ENCODE measurements at places on chromosomes 7 and 10.

DNA sequence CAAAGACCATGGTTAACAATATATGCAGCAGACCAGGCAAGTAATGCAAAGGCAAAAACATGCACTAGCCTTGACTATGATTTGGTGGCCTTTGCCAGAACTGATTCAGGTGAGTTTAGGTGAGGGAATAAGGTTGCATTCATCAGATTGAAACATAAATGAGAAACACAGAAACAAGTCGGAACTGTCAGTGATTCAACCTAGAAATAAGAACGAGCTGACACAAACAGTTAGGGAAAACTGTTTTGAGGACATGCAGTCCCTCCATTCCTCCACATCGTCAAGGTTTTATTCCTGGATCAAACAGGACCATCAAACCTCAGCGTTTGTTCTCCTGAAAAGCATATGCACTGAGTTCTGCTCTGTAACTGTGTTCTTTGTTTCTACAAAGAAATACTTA lies 1.8 kb downstream of the ZNF248 start:
- no peak for DNase-seq

DNA sequence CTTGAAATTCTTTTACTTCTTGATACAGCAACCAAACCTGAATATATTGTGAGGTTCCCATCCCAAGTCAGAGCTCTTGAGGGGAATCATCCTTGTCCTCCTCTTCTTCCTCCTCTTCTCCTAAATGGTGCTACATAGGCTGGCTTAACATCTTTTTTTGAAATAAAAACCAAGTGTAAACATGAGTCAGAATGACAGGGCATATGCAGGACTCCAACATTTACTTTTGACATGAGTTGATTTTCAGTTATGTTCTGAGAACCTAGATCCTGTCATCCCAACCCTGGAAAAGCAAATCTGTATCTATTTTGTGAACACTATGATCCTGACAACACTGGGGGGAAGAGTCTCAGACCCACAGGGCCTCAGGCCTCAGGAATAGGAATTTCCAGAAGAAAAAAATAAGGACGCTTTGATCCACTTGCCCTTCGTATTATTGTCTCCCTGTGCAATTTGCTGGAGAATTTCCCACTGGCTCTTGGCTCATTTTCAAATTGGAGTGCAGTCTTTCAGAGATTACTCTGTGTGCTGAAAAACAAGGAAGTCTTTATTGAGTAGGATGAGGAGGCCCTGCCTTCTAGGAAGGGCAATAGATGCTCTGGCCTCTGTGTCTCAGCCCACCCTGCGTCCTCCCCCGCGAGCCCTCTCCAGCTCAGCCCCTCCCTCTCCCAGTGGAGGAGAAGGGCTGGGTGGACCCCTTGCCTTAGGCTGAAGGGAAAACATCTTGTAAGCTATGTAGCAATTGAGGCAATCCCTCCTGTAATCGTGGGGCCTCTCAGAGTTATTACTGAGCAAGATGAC lies 121.6 kb downstream of the CREB5 start:
- no peak for DNase-seq

- no peak for DNase-seq
Measured at GRCh38 chr10:111705021-111705420, 478.5 kb downstream of the GPAM start.

- DNase-seq, result no peak
Measured at GRCh38 chr7:24378871-24379616, 95.1 kb downstream of the NPY start.

GRCh38 chr10:12394241-12395033 lies 45.1 kb downstream of the CAMK1D start:
- DNase-seq, result no peak

GRCh38 chr7:75966190-75966961 lies 28.0 kb downstream of the TMEM120A start:
- no peak for DNase-seq

GRCh38 chr10:58782876-58783851 lies 270.5 kb downstream of the BICC1 start:
- DNase-seq, result no peak

DNA sequence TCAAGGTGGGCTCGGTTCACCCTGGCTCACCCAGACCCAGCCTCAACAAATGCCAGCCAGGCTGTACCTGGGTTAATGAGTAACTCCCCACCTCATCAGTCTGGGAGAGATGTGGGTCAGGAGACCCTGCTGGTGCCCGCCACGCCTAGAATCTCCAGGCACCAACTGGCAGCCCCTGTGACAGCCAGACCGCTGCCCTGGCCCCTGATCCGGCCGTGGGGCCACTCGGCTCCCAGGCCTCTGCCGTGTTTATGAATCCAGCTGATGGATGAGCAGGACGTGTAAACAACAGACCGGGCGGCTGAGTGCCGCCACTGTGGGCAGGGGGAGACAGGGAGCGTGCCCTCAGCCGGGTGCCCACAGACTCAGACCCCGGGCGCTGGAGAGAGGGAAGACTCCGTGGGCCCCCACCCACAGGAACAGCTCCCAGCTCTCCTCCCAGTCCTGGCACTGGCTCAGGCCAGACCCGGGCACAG lies 34.0 kb upstream of the PDGFA start:
- no peak for DNase-seq

- DNase-seq, result no peak
Measured at GRCh38 chr7:84324136-84324630, 129.6 kb upstream of the SEMA3A start.

DNA sequence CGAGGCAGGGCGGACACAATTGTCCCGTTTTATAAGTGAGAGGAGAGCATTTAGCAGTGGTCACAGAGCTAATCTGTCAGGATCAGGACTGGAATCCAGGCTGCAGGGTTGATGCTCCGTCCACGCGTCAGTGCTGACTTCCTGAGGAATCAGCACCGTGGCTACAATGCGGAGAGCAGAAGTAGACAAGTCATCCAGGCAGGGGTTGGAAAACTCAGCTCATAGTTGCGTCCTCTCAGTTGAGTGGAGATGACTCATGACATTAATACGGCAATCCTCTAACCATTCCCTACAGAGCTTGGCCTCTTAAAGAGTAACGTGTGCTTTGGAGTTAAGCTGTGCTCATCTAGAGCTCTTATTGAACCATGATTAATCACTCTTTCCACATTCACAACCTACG lies 17.1 kb upstream of the HTR5A start:
- no peak for DNase-seq

- DNase-seq, result no peak
Measured at GRCh38 chr10:44860811-44861736, 50.1 kb upstream of the TMEM72 start.

- DNase-seq, result no peak
Measured at GRCh38 chr10:77943121-77943901, 16.8 kb upstream of the DLG5 start.

GRCh38 chr10:48466611-48467240 lies 138.1 kb downstream of the ARHGAP22 start:
- DNase-seq, result no peak

GRCh38 chr10:3163879-3164278 lies 8.7 kb downstream of the PITRM1 start:
- DNase-seq, result no peak

- DNase-seq, result no peak
Measured at GRCh38 chr7:132240821-132241422, 335.3 kb downstream of the PLXNA4 start.

DNA sequence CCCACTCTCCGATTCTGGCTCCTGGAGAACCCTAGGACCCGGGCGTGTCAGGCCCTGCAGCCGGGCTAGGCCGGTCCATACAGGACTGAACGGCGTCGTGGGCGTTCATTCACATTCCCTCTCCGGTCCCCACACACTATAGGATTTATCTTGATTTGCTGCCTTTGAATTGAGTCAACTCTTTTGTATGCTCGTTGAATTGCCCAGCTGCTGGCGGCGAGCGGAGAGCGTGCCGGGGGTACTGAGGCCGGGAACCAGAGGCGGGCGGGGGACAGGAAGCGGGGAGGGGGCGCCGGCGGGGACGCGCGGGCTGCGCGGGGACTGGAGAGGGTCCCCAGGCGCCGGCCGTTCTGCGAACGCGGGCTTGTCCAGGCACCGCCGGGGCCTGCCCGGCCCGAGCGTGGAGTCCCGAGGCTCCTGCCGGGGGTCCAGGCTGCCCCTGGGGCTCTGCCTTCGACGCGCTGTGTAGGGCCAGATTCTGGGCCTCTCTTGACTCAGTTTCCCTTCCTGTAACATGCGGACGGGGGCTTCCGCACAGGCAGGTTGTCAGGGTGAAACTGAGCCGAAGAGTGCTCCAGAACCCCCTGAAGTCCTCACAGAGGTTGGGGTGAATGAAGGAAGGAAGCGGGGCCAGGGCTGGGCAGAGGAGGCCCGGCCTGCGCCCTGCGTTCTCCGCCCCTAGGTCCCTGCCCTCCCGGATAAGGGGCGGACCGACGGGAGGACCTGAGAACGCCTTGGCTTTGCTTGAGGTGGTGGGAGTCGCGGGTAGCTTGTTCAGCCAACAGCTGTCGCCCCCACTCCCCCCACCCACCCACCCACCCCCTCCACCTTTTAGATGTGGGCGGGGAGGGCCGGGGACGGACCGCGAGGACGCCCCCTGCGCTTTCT lies 769 bp upstream of the ELFN1 start:
- DNase-seq, result no peak

DNA sequence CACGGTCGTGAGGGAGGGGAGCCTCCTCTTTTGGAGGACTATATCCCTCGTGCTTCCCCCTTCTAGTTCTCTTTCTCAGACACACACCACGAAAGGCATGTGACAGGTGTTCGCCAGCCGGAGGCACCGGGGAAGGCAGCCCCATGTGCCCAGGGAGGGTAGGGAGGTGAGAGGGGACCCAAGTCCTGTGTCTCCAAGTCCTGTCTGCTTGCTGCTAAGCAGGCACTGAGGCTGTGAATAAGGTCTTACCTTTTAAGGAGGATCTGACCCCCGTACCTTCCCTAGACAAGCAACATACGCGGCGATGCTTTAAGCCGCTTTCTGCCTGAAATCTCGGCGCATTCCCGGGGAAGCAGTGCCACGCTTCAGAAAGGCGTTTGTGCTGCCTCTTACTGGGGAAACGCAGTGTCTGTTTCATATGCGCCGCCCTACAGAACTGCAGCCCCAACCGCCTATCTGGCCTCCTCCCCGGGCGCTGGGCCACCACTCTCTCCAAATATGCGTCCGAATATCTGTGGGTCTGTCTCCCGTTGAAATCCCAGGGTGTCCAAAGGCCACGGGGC lies 770 bp downstream of the PLXNA4 start:
- no peak for DNase-seq

DNA sequence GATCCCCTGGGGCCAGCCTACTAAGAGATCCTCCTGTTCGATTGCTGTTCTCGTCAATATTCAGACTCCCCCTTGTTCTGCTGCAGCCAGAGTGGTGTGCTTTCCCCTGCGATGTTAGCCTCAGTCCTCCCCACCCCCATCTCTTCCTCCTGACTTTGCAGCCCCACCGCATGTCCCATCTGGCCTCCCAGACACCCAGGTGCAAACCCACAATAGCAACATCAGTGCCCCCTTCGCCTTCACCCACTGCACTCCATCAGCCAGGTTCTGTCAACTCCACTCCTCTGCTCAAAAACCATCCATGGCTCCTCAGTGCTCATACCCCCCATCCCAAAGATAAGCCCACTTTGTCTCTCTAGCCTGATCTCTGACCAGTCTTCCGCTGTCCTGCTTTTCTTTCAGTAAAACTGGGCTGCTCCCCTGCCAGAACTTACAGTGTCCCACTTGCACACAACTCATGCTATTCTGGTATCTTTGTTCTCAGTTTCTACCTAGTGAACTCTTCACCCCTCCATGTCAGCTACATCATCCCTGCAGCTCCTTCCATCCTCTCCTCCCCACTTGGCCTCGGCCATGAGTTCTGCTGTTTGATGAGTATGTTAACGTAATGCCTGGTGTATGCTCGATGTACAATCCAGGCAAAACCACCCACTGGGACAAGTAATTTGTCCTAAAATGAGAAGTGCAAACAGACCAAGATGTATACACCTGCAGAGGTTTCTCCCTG lies 26.6 kb downstream of the COL13A1 start:
- peak; percentile 25 for DNase-seq

GRCh38 chr10:43692051-43692825 lies 43.6 kb upstream of the ZNF32 start:
- no peak for DNase-seq
